Lower lobe of right lung (tissue), 2 donors: ENCODE measurements at places on chromosomes 13 and 19.

- no peaks in the 10 kb centered on the region for H3K36me3 ChIP-seq
- no peak overlapping the region for H3K27ac ChIP-seq
- DNase-seq: no peak
- H3K4me1 ChIP-seq: no peaks in the 10 kb centered on the region
- H3K4me3 ChIP-seq: no peak overlapping the region
These were observed 5.2 kb downstream of the NXNL1 start for GRCh38 chr19:17455308-17456123.

DNA sequence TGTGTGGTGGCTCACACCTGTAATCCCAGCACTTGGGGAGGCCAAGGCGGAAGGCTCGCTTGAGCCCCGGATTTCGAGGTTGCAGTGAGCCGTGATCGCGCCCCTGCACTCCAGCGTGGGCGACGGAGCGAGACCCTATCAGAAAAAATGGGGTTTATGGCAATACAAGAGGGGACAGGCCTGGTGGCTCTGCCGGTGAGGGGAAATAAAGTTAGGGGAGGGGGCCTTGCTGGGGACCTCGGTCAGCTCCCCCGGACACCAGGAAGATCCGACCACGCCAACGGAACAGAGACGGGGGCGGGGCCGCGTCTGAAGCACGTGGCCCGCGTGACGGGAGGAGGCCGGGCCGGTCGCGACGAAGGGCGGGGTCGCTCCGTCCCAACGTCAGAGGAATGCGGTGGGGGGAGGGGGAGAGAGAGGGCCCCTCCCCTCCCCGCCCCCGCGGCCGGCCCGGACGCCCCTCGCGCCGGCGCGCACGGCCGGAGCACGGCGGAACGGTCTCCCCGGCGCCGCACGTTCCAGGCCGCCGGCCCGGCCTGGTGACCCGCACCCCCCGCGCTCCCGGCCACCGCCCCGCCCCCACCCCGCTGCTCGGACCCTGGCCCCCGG is 1.9 kb upstream of the HNRNPL start:
- peak overlapping the region; percentile 98 for H3K27ac ChIP-seq
- peaks cover 28% of the 10 kb centered on the region for H3K4me1 ChIP-seq
- DNase-seq: peak; percentile 96
- H3K4me3 ChIP-seq: peak overlapping the region; percentile 74
- H3K27me3 ChIP-seq: no peaks in the 10 kb centered on the region

DNA sequence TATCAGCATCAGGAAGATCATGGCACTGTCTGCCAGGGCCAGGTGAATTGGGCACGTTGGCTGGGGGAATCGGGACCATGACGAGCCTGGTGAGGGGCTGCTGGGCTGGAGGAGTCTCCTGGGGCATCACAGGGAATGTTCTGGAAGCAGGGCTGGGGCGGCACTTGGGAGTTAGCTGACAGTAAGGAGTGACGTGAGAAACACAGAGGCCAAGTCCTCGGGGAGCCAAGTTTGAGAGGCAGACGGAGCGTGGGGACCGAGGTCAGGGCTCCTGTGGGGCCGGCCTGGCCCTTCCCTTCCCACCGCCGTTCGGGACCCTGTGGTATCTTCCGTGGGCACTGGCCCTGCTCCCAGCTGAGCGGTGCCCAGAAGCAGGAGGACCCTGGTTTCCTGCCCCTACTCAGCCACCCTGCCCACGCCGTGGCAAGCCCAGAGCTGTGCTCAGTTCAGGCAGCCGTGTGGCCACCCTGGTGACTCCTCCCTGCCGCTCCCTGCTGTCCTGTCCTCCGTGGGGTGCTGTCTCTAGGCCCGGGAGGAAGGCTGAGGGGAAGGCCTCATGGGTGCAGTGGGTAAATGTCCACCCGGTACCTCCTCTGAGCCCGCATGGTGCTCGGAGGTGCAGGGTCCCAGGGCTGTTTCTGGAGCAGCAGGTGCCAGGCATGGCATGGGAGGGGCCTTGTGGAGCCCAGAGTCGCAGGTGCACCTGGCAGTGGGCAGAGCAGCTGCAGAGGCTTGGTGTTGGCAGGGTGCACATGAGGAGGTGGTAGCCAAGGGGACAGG is 25.2 kb downstream of the CRTC1 start:
- no peak for DNase-seq
- no peaks in the 10 kb centered on the region for H3K36me3 ChIP-seq
- H3K4me1 ChIP-seq: peaks cover 16% of the 10 kb centered on the region
- H3K27ac ChIP-seq: no peak overlapping the region

GRCh38 chr13:30697996-30698401 is 37.3 kb upstream of the ALOX5AP start:
- no peak overlapping the region for H3K4me3 ChIP-seq
- peak overlapping the region; percentile 13 for H3K27ac ChIP-seq
- peaks cover 33% of the 10 kb centered on the region for H3K4me1 ChIP-seq
- no peak for DNase-seq
- no peaks in the 10 kb centered on the region for H3K36me3 ChIP-seq
- H3K27me3 ChIP-seq: no peaks in the 10 kb centered on the region

DNA sequence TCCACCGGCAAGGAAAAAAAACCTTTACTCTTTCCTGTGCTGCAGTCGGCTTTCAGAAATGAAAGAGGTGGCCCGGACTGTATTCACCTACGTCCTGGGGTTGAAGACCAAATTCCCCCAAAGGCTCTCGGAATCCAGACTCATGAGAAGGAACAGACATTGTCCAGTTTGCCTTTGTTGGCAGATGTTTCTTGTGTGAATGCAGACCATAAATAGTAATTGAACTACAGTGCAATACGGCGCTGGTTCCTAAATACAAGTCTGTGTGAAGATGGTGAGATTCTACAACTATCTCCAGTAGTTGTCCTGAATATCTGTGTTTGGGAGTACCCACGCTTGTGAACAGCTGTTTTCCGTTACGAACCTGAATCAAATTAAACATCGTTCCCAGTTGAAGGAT is 11.2 kb upstream of the PTOV1 start:
- no peak overlapping the region for H3K27ac ChIP-seq
- no peaks in the 10 kb centered on the region for H3K4me1 ChIP-seq
- DNase-seq: no peak
- H3K36me3 ChIP-seq: peaks cover 59% of the 10 kb centered on the region
- H3K27me3 ChIP-seq: no peaks in the 10 kb centered on the region

GRCh38 chr13:28579322-28579721 is 79.6 kb upstream of the POMP start:
- H3K27me3 ChIP-seq: no peaks in the 10 kb centered on the region
- no peak overlapping the region for H3K27ac ChIP-seq
- H3K36me3 ChIP-seq: no peaks in the 10 kb centered on the region

DNA sequence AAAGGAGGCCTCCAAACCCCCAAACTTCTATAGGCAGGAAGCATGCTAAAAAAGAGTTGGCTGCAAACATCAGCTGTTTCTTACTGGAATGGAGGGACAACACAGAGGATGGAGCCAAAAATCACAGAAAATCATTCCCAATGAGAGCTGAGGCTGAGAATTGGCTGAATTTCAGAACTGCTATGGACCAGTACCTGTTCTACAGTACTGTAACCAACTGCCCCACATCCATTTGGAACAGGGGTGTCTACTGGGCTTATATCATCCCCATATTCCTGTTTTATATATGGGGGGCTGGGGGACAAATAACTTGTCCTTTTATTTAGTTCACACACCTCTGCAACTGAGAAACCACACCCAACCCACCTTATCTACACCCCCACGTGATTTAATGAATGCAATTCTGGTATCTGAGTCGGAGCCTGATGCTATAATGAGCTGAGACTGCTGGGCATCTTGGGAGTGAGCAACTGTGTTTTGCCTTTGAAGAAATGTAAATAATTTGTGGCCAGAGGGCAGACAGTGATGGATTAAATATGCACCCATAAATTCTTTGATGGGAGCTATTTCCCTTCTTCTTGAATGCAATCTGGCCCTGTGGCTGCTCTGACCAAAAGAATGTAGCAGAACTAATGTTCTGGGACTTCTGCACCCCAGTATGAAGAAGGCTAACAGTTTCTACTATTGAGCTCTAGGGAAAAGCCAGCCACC is 82.6 kb downstream of the TBC1D4 start:
- no peaks in the 10 kb centered on the region for H3K36me3 ChIP-seq
- no peak for DNase-seq
- H3K27ac ChIP-seq: no peak overlapping the region

GRCh38 chr13:85828094-85828684 is 29.0 kb upstream of the SLITRK6 start:
- H3K27me3 ChIP-seq: no peaks in the 10 kb centered on the region
- DNase-seq: no peak
- H3K4me1 ChIP-seq: no peaks in the 10 kb centered on the region
- no peak overlapping the region for H3K27ac ChIP-seq
- no peak overlapping the region for H3K4me3 ChIP-seq

DNA sequence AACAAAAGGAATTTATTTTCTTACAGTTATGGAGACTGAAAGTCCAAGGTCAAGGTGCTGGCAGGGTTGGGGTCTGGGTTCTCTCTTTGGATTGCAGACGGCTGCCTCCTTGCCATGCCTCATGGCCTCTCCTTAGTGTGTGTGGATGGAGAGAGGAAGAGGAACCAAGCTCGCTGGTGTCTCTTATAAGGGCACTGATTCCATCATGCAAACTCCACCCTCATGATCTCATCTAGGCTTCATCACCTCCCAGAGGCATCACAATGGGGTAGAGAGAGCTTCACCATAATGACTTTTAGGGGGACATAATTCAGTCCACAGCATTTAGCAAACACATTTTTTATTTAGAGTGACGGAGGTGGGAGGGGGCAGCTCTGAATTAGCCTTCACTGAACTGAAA is 104.9 kb upstream of the ABCC4 start:
- DNase-seq: no peak
- peaks cover 8% of the 10 kb centered on the region for H3K4me1 ChIP-seq
- H3K36me3 ChIP-seq: no peaks in the 10 kb centered on the region
- no peak overlapping the region for H3K4me3 ChIP-seq
